NCI-H1048 (cell line): ENCODE measurements at places on chromosomes 4 and X.

DNA sequence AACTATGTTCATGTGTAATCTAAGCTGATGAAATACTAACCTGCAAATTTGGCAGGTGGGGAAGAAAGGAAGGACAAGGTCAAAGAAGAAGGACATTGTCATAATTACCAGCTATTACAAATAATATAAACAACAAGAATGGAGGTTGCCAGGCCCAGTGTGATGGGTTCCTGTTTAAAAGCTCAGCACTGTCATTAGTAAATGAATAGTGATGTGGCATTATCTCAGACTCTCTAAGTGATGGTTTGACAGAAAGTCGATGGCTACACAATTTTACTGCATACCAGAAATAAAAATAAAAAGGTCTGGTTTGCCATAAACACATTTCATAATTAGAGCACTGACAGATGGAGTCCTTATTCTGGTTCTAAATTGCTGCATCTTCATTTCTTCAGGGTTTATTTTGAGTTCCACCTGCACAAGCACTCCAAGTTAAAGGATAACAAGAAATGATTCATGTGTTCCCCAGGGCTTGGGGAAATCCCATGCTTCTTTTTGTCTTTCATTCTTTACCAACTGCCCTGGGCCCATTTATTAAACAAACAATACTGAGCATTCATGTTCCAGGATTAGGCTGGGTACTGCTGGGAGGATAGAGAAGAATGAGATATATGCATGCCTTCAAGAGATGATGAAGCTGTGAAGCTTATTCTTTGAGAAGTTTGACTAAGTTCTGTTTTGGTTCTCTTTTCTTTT is 367.8 kb upstream of the RASGEF1B start:
- no peak for DNase-seq

DNA sequence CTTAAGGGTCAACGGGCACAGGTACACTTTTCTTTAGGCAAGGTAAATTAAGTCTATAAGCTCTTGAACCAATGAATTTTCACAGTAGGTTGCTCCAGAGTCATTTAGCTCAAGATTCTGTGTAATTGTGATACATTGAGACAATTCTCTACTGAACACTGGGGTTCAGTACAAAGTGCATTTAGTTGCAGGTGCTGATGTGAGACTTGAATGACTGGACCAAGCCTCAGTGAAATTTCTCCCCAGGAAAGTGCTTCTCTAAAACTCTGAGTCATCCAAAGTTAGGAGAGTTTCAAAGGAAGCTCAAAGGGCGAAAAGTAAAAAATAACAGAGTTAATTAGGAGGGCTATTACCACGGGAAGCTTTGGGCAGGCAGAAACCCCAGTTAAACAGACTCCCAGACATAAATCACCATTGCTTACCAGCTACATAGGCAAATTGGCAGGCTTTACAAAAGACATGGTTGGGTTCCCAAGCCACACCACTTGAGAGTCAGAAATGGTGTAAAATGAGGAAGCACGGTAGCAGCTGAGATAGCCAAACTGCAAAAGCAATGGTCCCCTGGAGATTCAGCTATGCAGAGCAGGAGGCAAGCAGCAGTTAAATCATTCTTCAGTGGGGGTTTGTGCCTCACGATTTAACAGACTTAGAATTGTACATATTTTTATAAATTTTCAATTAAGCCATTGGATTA is 202.6 kb downstream of the PCDH19 start:
- no peak for DNase-seq

- no peak for DNase-seq
These were observed 56.5 kb upstream of the NKX1-1 start for GRCh38 chr4:1462768-1463075.

DNA sequence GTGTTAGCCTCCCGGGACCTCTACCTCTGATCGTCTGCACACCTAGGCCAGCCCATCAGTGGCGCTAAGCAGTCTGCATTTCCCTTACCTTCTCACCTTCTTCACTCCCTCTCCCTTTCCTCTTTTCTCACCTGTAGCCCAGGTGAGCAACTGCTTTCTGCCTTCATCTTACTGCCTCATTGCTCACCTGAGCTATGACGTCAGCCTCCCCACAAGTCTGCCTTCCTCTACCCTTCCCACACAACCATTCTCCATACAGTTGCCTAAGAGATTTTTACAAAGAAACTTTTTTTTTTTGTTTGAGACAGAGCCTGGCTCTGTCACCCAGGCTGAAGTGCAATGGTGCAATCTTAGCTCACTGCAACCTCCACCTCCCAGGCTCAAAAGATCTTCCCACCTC is 136.3 kb downstream of the BCOR start:
- DNase-seq, result no peak

DNA sequence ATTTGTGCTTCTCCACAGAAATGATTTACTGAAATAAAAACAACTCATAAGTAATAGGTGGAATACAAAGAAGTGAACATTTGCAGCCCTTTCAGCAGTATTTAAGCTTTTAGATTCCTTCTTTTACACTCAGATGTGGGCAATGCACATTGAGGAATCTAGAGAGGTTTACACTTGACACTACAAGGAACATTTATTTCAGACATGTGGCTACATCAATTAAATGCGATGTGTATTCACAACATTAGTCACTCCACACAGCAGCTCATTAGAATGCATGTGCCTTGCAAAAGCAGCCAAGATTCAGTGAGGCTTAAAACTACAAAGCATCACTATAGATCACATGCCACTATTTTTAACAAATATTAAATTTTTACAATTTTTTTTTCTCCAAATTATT is 480.7 kb downstream of the INPP4B start:
- no peak for DNase-seq

GRCh38 chrX:40079572-40079971 is 18.2 kb downstream of the BCOR start:
- DNase-seq, result no peak

- DNase-seq, result no peak
These were observed 12.1 kb upstream of the DCTD start for GRCh38 chr4:182929296-182929695.

- no peak for DNase-seq
These were observed 85.0 kb downstream of the HPGD start for GRCh38 chr4:174437324-174437723.

DNA sequence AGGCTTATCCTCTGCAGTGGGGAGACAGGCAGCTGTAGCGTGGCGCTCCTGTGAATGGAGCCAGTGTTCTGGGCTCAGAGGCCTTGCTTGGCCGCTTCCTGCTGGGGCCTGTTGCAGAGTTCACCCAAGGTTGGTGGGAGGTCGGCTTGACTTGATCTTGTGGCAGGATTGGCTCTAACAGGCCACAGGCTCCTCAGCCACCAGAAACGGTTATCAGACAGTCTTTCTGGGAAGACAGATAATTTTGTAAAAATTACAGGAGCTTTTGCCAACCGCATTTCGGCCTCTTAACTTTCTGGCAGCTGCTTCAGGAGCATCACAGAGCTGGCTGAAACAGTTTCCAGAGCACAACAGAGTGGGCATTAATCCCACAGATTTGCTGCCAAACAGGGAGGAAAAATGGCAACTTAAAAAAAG is 66.4 kb downstream of the DIPK2B start:
- DNase-seq, result no peak

GRCh38 chrX:124344246-124344645 is 2.1 kb upstream of the SH2D1A start:
- DNase-seq, result no peak

DNA sequence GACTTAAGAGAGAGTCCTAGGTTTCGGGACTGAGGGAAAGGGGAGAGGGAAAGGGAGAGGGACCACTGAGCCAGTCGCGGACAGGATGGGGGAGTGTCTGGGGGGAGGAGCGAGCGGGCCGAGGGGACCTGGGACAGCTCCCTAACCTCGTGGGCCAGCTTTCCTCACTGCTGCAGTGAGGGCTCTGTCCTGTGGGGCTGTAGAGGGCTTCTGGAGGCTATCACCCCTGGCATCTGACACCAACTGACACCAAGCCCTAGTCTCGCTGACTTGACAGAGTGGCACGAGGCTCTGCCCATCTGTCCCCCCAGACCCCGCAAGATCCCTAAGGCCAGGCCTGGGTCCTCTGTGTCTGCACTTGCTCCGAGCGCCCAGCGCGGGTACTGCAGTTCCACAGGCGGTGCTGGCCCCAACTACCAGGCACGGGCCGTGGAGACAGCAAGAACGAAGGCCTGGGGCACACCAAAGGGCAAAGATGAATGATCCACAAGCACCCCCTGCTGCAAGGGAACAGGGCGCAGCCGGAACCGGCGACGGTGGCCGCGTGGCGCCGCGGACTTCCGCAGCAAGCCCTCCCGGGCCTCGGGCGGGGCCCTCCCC is 465 bp downstream of the HAUS7 start:
- no peak for DNase-seq

DNA sequence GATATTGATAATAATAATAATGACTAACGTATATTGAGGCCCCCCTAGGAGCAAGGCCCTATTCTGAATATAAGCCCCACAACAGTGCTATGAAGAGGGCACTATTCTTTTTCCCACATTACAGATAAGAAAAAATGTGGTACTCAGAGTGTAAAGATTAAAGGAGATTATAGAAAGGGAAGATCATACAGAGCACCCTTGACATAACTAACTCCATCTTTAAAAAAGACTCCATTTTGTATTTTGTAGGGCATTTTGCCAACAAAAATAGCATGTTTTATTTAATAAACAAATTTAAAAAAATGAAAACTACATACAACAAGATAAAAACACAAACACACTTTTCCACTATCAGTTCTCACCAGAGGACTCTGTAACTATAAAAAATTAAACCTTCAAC is 42.1 kb downstream of the GUCY1A1 start:
- no peak for DNase-seq

- DNase-seq, result no peak
These were observed 41.7 kb upstream of the CITED1 start for GRCh38 chrX:72347366-72347765.

GRCh38 chr4:165682611-165683010 is 190.4 kb upstream of the TLL1 start:
- no peak for DNase-seq

DNA sequence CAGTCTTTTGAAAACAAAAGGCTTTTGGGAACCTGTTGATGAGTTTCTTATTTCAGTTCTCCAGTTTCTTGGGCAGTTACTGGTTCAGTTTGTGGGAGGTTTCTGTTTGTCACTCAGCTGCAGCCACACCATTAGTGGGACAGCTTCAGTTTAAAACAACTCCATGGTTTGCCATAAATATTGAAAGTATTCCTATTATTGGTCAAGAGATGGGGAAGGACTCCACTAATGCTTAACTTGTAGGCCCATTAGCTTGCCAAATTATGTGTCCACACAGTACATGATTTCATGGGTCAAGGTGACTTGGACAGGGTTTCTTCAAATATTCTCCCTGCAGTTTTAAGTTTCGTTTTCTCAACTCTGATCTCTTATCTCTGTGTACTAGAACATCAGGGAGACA is 15.5 kb upstream of the ASIC5 start:
- DNase-seq, result no peak

- DNase-seq, result no peak
These were observed 100.7 kb downstream of the SYNPO2 start for GRCh38 chr4:118989098-118990080.

GRCh38 chrX:50100188-50100587 is 100.6 kb downstream of the AKAP4 start:
- DNase-seq, result no peak

DNA sequence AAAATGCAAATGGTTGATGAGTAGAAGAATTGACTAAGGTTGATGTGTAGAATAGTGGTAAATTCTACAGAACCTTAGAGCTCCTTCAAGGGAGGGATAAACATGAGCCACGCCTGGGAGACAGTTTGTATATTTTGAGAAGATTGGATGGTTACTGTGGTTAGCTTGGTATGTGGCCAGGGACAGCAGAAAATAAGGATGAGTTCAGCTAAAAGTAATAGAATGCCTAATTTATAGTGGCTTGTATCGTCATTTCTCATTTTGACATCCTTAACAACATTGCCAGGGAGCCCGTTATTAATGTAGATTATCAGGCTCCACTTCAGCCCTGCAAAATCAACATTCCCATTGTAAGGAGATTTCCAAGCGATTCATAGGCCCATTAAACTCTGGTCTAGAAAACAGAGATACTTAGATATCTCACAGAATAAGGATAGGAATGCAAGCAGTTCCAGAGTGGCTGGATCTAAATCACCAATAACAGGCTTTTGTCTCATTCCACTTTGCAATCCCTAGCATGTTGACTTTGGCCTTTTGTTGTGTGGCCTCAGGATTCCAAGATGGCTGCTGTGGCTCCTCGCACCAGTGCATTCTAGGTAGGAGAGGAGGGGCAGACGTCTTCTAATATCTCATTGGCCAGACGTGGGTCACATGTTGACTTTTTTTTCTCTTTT is 6.4 kb upstream of the PTTG2 start:
- DNase-seq, result no peak

GRCh38 chrX:13994536-13995080 is 35.1 kb downstream of the GEMIN8 start:
- DNase-seq, result no peak

- DNase-seq, result peak; percentile 7
These were observed 69.5 kb downstream of the PDE5A start for GRCh38 chr4:119559044-119559647.

DNA sequence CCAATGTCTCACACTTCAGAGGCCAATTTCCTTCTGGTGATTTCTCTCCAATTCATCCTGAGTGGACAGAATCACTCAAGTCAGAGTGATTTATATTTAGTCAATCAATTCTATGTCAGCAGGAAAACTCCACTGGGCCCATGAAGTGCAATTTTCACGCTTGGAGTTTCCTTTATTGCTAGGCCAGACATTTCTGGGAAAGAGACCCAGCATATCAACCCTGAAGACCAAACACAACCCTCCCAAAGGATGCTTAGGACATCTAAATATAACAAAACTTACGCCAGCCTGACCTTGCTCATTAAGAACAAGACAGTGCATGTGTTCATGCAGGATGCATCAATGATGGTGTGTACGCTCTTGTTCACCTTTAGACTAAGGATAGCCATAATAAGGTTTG is 156.4 kb downstream of the RASL11B start:
- DNase-seq, result no peak

- DNase-seq, result no peak
These were observed 944.4 kb downstream of the PDHA2 start for GRCh38 chr4:96784336-96784735.

GRCh38 chr4:69568787-69569186 is 70.7 kb downstream of the UGT2A2 start:
- no peak for DNase-seq

- DNase-seq, result no peak
These were observed 276.7 kb upstream of the KLF3 start for GRCh38 chr4:38387348-38387747.

GRCh38 chr4:113739197-113739596 is 22.3 kb downstream of the CAMK2D start:
- no peak for DNase-seq

- no peak for DNase-seq
These were observed 24.0 kb downstream of the DOCK11 start for GRCh38 chrX:118519411-118520215.
